ENCODE measurements at places on chromosomes 3 and 15.

DNA sequence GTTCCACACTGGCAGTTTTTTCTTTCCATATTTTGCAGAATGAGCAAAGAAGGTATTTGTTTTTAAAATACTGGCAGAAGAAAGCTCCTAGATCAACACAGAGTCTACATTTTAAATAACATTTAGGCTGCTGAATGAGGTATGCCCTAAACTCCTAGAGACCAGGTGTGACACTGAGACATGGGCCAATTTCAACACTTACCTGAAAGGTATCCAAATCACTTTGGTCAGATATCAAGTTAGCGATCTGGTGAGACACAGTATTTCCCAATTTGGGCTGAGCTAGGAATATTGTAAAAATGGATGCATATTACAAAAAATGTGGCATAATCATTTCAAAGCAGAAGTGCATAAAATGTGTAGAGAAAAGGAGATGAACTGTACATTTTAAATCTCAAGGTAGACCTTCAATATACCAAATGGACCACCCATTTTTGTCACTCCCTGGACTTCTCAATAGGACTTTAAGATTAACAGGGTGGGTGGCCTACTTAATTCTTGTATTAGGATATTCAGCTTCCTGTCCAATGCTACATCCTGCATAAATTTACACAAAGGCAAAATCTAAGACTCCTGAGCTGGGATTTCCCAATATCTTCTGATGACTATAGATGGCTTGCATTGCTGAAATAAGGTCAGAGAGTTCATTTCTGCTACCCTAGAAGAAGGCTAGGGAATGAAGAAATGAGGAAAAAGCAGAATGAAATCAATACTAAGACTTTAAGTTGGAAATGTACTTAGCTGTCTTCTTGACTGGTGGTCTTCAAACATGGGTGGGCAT is 487.8 kb downstream of the FOXP1 start:
- no peak for DNase-seq

- no peak for DNase-seq
Observed at GRCh38 chr15:45094358-45094730, 19.6 kb downstream of the DUOX2 start.

DNA sequence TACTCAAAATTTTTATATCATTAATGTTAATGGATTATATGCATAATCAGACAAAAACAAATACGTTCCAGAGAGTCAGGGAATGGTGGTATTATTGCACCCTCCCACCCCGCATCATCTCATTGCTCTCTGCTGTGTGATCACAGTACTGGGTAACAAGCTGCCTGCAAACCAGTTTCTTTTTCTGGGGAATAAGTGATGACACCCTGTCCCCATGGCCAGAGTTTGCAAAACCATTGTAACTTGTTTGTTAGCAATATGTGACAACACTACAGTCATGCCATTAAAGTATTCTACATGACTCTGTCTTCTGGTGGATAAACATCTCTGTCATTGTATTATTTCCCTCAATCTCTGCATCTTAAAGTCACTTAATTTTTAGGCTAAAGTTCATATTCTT is 39.5 kb downstream of the ZBTB38 start:
- DNase-seq = no peak

DNA sequence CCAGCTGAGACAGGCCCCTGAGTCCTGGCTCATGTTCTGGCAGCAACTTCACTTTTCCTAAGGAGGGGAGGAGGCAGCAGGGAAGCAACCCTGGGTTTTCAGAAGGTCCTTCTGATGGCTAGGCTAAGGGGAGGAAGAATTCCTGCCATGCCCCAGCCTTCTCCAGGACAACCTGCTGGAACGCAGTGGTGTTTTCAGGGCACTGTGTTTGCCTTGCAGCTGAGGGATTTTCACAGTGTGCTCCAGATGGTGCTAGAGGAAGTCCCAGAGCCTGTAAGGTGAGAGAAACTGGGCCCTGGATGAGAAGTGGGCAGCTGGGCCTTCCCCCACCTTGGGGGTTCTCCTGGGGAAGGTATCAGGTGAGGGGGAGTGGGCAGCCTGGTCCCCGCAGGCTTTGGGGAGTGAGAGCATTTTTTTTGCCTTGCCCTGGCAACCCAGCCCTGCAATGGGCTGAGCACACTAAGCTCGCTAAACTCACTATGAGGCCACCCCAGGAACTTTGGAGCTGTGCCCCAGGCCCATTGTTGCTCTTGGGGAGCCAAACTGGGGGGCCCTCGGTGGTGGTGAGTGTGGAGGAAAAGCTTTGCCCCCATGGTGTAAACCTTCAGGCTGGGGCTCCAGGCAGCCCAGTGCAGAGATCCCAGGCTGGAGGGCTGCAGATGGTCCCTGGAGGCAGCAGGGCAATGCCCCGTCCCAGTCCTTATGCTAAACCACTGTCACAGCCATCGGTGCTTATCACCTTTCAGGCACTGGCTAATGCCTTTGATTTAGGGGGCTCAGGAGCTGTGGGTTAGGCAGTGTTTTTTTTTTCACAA is 41.1 kb downstream of the ACAA1 start:
- peak; percentile 1 for DNase-seq

GRCh38 chr3:57048052-57048671 is 12.3 kb upstream of the SPATA12 start:
- DNase-seq = no peak

- DNase-seq = peak; percentile 79
Observed at GRCh38 chr3:51970606-51971300, 3.1 kb downstream of the ABHD14B start.

DNA sequence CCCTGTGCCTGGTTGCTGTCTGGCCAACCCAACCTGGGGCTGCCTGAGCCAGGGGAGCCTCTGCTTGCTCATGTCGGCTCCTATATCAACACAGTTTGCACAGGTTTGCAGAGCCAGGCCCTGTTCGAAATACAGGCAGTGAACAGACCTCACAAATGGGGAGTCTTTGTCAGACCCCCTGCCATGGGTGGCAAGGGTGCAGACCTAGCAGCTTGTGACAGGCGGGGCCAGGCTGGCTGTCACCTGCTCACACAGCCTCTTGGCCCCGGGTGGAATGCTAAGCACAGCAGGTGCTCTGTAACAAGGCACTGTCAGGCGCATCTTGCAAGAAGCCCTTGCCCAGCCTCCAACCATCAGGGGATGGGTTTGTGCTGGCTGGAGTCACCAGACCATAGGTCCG is 47.3 kb downstream of the BDH1 start:
- DNase-seq = no peak

- DNase-seq = peak; percentile 74
Observed at GRCh38 chr15:90095521-90095959, 6.7 kb downstream of the IDH2 start.

GRCh38 chr3:153911116-153911515 is 210.1 kb upstream of the ARHGEF26 start:
- DNase-seq = no peak

GRCh38 chr3:195859846-195860411 is 48.2 kb upstream of the MUC4 start:
- no peak for DNase-seq

- DNase-seq = no peak
Observed at GRCh38 chr3:113075588-113075987, 84.8 kb downstream of the GTPBP8 start.

- no peak for DNase-seq
Observed at GRCh38 chr3:12759097-12759679, at the start of gene TMEM40. Gene TMEM40 (minus strand): TSS chr3:12759259. CDS start chr3:12749832, 9,427 bp downstream.

DNA sequence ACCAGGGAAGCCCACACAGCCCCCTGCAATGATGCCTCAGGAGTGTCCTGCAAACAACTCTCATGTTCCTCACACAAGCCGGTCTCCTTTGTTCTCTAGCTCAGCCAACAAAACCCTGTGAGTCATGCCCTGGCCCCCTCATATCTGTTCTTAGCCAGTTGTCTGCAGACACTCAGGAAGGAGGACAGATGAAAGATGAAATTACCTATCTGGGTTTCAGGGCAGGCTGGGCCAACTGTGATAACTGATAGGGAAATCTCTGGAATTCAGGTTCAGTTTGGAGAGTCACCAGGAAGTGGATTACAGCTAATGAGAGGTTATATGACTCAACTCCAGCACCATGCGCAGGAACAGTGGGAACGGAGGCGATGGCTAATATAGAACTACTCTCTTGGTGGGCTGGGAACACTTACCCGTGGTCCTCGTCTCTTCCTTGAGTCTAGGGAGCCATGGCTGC is 352.0 kb upstream of the ADAMTS9 start:
- DNase-seq = no peak

DNA sequence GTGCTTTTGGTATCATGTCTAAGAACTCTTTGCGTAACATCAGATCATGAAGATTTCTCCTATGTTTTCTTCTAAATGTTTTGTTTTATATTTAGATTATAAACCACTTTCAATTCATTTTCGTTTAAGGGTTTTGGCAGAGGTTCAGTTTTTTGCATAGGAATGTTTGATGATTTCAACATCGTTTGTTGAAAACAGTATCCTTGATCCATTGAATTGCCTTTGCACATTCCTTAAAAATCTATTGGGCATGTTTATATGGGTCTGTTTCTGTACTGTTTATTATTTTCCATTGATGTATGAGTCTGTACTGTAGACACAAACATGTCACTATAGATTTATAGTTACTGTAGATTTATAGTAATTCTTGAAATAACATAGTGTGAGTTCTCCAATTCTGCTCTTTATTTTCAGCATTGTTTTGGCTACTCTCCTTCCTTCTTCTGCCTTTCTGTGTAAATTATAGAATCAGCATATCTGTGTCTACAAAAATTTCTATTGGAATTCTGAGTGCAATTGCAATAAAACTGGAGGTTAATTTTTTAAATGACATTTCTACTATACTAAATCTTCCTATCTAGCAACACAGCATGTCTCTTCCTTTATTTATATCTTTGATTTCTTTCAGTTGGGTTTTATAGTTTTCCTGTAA is 374.0 kb downstream of the SV2B start:
- no peak for DNase-seq

- DNase-seq = no peak
Observed at GRCh38 chr15:66462627-66463026, 34.9 kb downstream of the SNAPC5 start.

- no peak for DNase-seq
Observed at GRCh38 chr15:54681584-54681983, 515.2 kb downstream of the RSL24D1 start.

DNA sequence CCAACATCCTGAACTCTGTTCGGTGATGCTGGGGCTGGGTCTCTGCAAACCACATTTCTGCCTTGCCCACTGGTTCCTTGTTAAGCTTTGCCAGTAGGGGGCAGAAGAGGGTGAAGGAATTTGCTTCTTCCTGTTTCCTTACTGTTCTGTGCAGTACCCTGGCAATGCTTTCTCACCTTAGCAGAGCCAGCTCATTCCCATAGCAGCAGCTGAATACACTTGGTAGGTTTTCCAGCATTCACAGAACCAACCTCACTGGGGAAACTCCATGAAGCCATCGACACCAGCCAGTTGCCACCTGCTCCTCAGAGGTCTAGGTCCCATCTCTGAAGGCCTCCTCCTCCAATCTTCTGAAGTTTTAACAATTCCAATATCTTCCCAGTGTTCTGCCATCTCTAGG is 308.4 kb downstream of the PDCD6IP start:
- peak; percentile 36 for DNase-seq

DNA sequence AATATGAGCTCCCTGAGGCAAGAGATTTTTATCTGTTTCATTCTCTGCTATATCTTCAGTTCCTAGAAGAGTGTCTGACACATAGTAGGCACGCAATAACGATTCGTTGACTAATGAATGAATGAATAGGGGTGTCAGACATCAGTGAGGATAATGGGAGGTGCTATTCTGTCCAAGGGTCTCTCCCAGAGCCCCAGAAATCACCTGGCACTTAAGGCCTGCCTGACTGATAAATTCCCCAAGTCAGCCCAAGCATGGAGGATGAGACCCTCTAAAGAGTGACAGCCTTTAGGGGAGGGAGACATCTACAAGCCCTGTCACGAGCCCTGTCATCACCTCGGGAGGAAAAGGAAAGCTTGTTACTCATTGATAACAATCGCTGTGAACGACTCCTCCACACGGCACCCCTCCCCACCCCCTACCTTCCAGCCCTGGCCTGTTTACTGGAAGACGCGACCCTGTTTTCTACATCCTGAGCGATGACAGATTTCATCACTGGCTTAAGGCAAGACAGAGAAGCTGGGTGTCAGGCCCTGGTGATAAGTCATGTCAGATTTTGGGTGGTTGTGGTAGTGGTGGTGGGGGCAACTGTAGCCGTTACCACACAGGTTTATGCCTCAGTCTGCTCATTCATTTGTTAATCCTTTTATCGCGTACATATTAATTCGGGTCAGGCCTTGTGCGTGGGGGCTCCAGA is 23.1 kb downstream of the BHLHE40 start:
- no peak for DNase-seq

DNA sequence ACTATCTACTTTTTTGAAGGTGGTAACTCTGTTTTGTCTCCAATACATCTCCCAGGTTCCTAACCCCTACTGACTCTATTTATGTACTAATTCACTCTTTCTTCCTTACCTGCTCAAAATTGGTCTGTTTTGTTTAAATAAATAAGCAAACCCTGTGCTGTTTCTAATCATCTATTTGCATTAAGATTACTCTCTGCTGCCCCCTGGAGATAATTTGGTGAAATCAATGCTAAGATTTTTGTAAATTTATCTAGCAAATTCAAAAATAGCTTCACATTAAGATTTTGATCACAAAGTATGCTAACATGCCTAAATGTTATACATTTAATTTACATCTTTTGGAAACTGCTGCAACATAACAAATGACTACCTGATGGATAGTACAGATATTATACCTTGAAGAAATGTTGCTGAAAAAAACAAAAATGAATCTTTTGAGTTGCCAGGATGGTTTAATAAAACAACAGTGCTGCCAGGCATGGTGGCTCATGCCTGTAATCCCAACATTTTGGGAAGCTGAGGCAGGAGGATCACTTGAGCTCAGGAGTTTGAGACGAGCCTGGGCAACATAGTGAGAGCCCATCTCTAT is 4.4 kb upstream of the CD200R1 start:
- DNase-seq = peak; percentile 57

- DNase-seq = no peak
Observed at GRCh38 chr15:40909662-40910630, 15.7 kb downstream of the VPS18 start.

- DNase-seq = peak; percentile 99
Observed at GRCh38 chr3:38136777-38137614, at the start of gene ACAA1. Gene ACAA1 (minus strand): TSS chr3:38137127. CDS start chr3:38137035, 92 bp downstream.

DNA sequence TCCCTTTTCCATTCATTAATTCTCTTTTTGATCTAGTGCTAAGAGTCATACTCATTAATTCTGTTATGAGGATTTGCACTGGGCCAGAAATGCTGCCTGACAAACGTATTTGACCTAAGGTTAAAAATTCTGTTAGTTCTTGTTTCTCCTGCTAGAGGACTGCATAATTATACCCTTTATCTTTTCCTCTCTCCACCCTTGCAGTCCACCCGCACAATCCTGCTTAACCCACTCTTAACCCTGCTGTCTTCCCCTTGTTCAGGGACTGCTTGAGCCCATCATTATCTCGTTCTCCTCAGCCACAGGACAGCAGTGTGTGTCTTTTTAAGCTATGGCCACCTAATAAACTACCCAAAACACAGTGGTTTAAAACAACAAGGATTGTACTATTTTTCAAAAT is 31.1 kb upstream of the DYNC1LI1 start:
- DNase-seq = no peak

- DNase-seq = no peak
Observed at GRCh38 chr15:101022876-101023275, 103.7 kb downstream of the LRRK1 start.

DNA sequence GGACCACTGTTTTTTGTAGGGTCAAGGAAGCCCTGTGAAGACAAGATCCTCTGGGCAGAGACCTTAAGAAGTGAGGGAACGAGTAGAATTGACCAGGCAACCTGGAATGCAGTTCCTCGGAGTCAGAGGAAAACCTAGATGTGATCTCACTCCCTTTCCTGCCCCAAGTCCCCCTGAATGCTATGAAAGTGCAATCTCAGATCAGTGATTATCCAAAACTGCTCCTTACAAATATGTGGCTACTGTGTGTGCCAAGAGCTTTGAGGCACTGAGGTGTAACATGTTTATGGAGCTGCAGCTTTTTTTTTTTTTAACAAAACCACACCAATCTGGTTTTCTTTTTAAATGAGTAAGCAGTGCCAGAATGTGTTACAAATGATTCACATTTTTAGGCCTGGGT is 35.8 kb downstream of the THSD4 start:
- no peak for DNase-seq
